ENCODE measurements at places on chromosomes 7 and 10. TPM values are rescaled to one million over a fixed set of nuclear protein-coding genes. Genes with fewer than 3 reads are reported as not detected.

GRCh38 chr10:17527514-17528146, 73.2 kb upstream of the ST8SIA6 start:
- no peak for DNase-seq

DNA sequence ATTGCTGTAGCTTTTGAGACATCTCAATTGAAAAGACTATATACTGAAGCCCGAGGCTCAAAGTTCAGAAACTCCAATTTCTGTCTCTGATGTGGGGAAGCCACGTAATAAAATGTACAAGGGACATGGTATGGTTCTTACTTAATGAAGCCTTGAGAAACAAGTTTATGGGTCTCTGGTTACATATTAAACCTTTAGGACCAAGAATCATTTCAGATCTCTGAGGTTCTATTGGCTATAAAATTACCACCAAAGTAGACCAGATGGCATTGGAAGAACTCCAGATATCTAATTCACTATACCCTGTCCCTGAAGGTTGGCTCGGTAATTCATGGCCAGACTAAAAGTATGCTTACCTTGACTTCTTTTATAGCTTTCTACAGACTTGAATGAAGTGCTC, 23.7 kb downstream of the STAMBPL1 start:
- DNase-seq, result peak; percentile 83

DNA sequence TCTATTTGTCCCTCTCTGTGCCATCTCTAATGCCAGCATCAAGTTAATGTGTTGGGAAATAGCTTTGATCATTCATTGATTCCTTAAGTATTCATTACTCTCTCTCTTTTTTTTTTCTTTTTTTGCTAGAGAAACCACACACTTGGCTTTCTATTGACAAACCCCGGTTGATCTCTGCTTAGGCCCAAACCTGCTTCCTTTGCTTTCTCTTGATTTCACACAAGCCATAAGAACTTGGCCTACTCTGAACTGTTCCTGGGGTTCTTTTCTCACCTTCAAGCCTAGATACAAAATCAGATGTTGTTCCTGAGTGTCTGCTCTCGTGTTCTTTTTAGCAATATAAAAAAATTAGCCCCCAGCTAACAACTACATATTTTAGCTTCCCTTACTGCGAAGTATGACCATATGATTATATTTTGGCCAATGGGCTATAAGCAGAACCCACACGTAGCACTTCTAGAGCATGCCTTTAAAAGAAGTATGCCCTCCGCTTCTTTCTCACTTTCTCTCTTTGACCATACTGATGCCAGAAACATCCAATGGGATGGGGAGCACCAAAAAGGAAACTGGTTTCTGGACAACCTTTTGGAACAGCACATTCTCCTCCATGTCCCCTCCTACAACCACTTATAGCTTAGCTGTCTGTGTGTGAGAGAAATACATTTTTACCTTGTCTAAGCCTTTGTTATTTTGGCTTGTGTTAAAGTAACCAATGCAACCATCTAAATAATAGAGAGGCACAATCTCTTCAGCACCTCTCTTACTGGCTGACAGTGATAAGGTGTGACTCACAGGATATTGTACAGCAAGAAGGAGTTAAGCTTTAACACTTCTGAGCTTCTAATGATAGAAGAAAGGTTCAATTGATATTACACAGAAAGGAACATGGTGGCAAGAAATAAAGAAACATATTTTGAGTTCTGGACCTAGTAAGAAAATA, 96.6 kb upstream of the LRRN3 start:
- no peak for DNase-seq

GRCh38 chr10:47027784-47028260, 116.6 kb downstream of the PTPN20 start:
- no peak for DNase-seq

DNA sequence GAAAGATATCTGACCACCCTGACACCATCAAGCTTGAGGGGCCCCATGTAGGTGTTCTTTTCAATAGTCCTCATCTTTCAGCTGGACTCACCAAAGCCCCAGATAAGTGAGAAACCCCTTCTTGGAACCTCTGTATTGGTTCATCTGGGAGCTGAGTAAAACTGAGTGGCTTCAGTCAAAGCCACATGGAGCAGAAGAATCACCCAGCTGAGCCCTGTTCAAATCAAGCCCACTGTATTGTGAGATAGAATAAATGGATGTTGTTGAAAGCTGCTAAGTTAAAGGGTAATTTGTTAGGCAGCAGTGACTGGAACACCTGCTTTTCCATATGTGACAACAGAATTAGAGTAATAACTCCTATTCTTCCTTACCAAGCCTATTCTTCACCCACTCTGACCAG, 64.8 kb upstream of the SDK1 start:
- no peak for DNase-seq

The GIMAP7 gene
- not detected for total RNA-seq

Measured in HT-29 (cell line).